Mesangial cell (primary cell): ENCODE measurements at places on chromosomes 12 and 14. TPM values are rescaled to one million over a fixed set of nuclear protein-coding genes. Genes with fewer than 3 reads are reported as not detected.

P3H3 gene
- 46.9 and 49.6 TPM in 2 replicates for total RNA-seq

STRN3 gene
- total RNA-seq, result 12.5 and 16.2 TPM in 2 replicates

KRT81 gene
- 1.0 TPM in 1 of 2 replicates, not detected in the other for total RNA-seq

C14orf180 gene
- not detected in 2 replicates for total RNA-seq

SRRM4 gene
- total RNA-seq, result under 0.01 TPM in 2 replicates

NRXN3 gene
- 4.2 and 6.1 TPM in 2 replicates for total RNA-seq

KRT4 gene
- total RNA-seq, result not detected in 2 replicates

LRTM2 gene
- not detected in 2 replicates for total RNA-seq

IL31 gene
- total RNA-seq, result not detected in 2 replicates

PLA2G1B gene
- total RNA-seq, result not detected in 2 replicates

VRTN gene
- total RNA-seq, result not detected in 2 replicates
